ENCODE measurements at places on chromosomes 12 and 14.

GRCh38 chr12:115710104-115710564, 567.4 kb downstream of the MED13L start:
- DNase-seq = no peak

GRCh38 chr14:99731547-99732435, 47.7 kb downstream of the CYP46A1 start:
- no peak for DNase-seq

- DNase-seq = no peak
Measured at GRCh38 chr12:24565300-24565699, 383.6 kb downstream of the BCAT1 start.

- no peak for DNase-seq
Measured at GRCh38 chr14:26338231-26338630, 259.6 kb downstream of the NOVA1 start.

- no peak for DNase-seq
Measured at GRCh38 chr12:41635626-41636364, 447.7 kb downstream of the PDZRN4 start.

DNA sequence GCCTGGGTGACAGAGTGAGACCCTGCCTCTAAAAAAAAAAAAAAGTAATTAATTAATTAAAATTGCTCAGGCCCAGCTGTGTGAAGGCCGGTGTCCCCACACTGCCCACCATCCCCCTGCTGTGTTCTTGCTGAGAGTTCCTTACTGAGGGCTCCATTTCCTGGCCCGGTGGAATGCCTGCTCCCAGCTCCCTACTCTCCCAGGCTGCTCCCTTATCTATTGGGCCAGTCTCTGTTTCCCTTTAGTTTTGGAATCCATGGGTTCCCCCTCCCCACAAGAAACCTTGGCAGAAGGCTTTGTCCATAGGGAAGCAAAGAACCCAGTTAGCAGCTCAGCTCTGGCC, 19.0 kb downstream of the MLXIP start:
- DNase-seq = no peak

Measured in SK-MEL-5 (cell line).